Activated CD8-positive, alpha-beta T cell treated with anti-CD3 and anti-CD28 coated beads, Interleukin-2, amount 10 ng/mL, durations not matched to agents 7 days and 5 days (primary cell): ENCODE measurements at places on chromosomes 2 and 18. TPM values are rescaled to one million over a fixed set of nuclear protein-coding genes. Genes with fewer than 3 reads are reported as not detected.

Gene GPR155
- total RNA-seq, result 19.8 TPM

Gene SULT1C4
- total RNA-seq, result not detected

Gene CHRND
- not detected for total RNA-seq

DNA sequence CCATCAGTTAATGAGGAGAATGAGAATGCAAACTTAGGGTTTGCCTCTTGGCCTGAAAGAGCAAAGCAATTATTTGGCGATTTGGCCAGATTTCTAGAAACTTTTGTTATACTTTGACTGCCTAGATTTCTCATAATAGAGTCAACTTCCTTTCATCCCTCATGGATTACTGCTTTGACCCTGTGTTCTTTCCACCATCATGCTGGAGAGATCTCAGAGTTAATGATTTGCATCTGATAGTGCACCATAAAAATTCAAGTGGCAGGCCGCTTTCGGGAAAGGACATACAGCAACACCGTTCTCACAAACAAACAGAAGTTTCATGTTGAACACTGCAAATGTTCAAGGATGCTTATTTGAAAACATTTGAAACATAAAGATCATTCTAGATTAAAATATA lies 143.7 kb upstream of the ZFP36L2 start:
- peaks cover 2% of the 10 kb centered on the region for H3K36me3 ChIP-seq
- DNase-seq, result no peak
- no peaks in the 10 kb centered on the region for H3K27me3 ChIP-seq
- peaks cover 6% of the 10 kb centered on the region for H3K4me1 ChIP-seq
- H3K4me3 ChIP-seq, result no peak overlapping the region

GRCh38 chr2:60054571-60055340 lies 498.7 kb downstream of the BCL11A start:
- no peaks in the 10 kb centered on the region for H3K4me1 ChIP-seq
- no peak overlapping the region for H3K27ac ChIP-seq
- H3K36me3 ChIP-seq, result no peaks in the 10 kb centered on the region
- no peak overlapping the region for H3K4me3 ChIP-seq
- DNase-seq, result no peak
- H3K27me3 ChIP-seq, result no peaks in the 10 kb centered on the region

DNA sequence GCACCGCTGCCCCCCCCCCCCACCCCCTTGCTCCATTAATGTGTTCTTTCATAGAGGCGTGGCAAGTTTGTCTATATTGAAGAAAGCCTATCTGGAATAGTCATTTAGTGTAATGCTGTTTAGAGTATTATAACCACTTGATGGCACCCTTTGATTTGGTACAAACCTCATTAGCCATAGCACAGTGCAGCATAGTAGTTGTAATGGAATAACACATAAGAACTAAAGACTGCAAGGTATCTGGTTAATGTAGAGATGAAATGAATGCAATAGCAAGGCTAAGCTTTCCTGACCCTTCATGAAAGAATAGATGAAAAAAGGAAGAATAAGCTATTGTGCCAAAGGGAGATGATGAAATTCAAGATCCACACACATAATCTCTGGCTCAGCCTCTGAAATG lies 81.9 kb downstream of the EHBP1 start:
- H3K4me1 ChIP-seq, result peaks cover 4% of the 10 kb centered on the region
- H3K36me3 ChIP-seq, result peaks cover 3% of the 10 kb centered on the region
- no peaks in the 10 kb centered on the region for H3K27me3 ChIP-seq
- H3K27ac ChIP-seq, result no peak overlapping the region
